NCI-H146 (cell line): ENCODE measurements at places on chromosomes 16 and 17.
A peak's percentile ranks its signal among the peaks of the same experiment; 100 is the strongest.

GRCh38 chr17:72104164-72104862 is 16.5 kb upstream of the SOX9 start:
- no peak for DNase-seq

GRCh38 chr16:82181461-82182185 is 11.6 kb upstream of the MPHOSPH6 start:
- peak; percentile 18 for DNase-seq

- DNase-seq, result no peak
These were observed 137.0 kb upstream of the SOX9 start for GRCh38 chr17:71983828-71984227.

DNA sequence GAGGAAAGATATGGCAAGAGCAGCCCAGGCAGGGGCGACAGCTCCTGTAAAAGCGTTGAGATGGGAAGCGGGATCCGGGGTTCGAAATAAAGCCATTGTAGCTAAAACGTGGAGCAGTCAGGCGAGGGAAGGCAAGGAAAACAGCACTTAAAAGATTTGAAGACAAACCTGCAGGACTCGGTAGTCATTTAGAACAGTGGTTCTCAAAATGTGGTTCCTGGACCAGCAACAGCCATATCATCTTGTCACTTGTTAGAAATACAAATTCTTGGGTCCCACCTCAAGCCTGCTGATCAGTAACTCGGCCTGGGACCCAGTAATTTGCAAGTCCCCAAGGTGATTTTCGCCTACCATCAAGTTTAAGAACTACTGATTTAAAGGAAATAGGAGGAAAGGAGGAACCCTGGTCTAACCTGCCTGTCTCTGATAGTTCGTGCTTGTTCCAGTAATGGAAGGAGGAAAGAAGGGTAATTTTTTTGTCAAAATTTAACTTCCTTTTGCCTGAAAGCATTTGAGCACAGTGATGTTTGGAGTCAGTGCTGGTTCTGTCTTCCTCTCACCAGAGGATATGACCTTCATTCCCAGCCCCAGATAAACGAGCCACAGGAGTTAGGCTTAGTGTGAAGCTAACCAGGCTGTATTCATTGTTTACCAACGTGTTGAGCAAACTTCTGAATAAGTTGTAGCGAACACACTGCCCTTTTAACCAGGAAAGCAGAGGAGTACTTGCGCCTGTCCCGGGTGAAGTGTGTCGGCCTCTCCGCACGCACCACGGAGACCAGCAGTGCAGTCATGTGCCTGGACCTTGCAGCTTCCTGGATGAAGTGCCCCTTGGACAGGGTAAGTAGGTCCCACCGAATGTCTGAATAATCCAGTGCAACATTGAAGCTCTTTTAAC is 1.1 kb downstream of the ORC6 start:
- DNase-seq, result no peak

DNA sequence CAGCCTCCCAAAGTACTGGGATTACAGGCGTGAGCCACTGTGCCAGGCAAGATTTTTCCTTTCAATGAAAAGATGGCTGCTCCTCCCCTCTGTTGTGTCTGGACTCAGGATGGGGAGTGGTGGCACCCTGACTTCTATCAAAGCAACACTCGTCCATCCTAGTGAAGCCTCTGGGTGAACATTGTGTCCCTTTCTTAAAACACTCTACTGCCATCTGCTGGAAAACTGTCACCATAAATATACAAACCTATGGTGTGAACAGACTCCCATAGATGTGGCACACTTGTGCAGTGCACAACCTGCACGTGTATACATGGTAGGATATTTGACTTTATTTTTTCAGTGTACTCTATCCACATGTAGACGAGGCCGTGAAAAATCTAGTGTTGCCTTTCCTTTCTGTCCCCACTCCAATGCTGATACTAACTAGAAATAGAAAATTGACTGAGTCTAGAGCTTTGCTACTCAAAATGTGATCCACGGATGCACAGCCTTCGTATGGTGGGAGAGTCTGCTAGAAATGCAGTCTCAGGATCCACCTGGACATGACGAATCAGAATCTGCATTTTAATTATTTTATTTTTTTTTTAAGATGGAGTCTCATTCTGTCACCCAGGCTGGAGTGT is 55.9 kb upstream of the PLCG2 start:
- peak; percentile 80 for DNase-seq

DNA sequence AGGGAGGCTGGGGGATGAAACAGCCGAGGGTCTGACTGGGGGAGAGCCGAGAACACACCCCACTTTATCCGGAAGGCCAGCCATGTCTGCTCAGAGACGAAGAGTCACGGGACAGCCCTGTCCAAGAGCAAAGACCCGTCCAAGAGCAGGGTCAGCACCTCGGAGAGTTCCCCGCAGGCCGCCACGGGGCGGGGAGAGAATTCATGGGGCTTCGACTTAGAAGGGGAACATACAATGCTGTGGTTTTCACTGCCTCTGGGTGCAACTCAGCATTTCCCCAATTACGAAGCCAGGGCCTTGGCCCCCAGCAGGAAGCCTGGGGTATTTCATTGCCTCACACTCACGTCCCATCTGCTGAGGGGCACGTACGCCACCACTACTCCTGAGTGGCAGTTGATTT is 59.3 kb downstream of the JPH3 start:
- DNase-seq, result no peak

- DNase-seq, result no peak
These were observed 38.2 kb downstream of the PLCG2 start for GRCh38 chr16:81817296-81817695.

DNA sequence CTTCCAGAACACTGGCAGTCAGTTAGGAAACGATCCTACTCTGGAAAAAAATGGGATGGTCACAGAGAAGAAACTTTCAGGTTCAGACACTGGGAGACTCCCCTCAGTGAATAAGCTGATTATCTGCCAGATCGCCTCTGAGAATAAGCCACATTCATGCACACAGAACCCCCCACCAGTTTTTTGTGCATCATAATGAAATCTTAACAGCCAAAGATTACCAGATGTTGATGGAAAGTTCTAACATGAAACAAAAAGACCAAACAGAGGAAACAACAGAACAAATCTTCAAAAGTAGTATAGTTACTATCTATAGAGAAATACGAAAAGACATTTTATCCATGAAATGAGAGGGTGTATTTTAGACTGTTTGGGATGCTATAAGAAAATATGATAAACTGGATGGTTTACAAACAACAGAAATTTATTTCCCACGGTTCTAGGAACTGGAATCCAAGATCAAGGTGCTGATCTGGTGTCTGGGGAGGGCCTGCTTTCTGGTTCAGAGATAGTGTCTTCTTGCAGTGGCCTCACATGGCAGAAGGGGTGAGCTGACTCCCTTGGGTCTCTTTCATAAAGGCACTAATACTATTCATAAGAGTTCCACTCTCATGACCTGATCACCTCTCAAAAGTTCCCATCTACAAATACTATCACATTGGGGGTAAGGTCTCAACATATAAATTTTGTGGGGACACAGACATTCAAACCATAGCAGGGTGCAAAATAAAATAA is 8.0 kb upstream of the AMZ2 start:
- no peak for DNase-seq

- DNase-seq, result no peak
These were observed 38.3 kb downstream of the CDK5R1 start for GRCh38 chr17:32525122-32525521.

GRCh38 chr17:78665387-78665951 is 88.3 kb upstream of the DNAH17 start:
- DNase-seq, result no peak

DNA sequence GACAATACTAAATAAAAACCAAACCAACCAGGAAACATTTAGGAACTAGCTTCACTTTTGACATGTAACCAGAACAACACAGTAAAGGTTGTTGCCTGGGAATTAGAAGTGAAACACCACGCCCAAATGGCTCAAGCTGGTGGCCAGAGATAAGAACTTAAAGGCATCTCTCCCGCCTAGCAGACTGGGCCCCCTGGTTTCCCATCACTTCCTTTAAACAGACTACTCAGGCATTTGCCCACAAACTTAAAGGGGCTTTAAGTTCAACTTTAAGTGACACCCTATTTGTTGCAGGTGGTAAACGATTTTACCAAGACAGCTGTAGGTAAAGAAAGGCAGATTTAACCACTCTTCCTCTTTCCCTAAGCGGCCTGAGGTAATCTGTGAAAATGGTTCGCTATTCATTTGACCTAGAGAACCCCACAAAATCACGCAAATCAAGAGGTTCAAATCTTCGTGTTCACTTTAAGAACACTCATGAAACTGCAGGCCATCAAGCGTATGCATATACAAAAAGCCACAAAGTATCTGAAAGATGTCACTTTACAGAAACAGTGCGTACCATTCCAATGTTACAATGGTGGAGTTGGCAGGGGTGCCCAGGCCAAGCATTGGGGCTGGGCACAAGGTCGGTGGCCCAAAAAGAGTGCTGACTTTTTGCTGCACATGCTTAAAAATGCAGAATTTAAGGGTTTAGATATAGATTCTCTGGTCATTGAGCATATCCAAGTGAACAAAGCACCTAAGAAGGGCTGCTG is 40.8 kb upstream of the BPTF start:
- DNase-seq, result no peak

- DNase-seq, result no peak
These were observed 4.3 kb downstream of the LLGL1 start for GRCh38 chr17:18229771-18230170.

- peak; percentile 90 for DNase-seq
These were observed 90.5 kb downstream of the NPIPB11 start for GRCh38 chr16:29315916-29316517.

- no peak for DNase-seq
These were observed 4.8 kb upstream of the AARSD1 start for GRCh38 chr17:42969001-42969581.
